ENCODE measurements at places on chromosomes 3 and 15. TPM values are rescaled to one million over a fixed set of nuclear protein-coding genes. Genes with fewer than 3 reads are reported as not detected.

The TMCO5A gene
- polyA plus RNA-seq: not detected

The MORC1 gene
- not detected for polyA plus RNA-seq

The DNASE1L3 gene
- 2.2 TPM for polyA plus RNA-seq

DNA sequence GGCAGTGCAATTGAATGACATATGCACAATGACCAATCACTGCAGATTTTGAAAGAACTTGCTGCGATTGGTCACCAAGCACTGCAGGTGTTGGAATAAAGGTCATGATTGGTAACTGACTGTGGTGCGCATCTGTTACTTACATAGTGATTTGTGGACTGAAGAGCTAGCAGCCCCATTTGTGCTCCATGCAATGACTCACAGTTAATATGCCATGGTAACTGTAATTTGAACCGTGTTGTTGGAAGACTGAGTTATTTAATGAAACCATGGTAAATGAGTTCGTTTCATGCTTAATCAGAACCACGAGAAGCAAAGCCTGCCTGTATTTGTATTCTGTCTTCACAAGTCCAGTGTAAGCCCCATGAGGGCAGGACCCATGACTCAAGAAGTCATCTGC lies 220.5 kb downstream of the TJP1 start:
- DNase-seq: no peak
